ENCODE measurements at places on chromosomes 7 and 10.
A peak's percentile ranks its signal among the peaks of the same experiment; 100 is the strongest.

GRCh38 chr7:13333371-13333770 is 645.9 kb downstream of the ARL4A start:
- DNase-seq: no peak

- no peak for DNase-seq
These were observed 49.6 kb upstream of the CHST15 start for GRCh38 chr10:124142960-124143359.

- DNase-seq: peak; percentile 0
These were observed 139.3 kb downstream of the TWIST1 start for GRCh38 chr7:18978108-18978495.

GRCh38 chr7:73612598-73613269 is 11.6 kb downstream of the MLXIPL start:
- DNase-seq: no peak

DNA sequence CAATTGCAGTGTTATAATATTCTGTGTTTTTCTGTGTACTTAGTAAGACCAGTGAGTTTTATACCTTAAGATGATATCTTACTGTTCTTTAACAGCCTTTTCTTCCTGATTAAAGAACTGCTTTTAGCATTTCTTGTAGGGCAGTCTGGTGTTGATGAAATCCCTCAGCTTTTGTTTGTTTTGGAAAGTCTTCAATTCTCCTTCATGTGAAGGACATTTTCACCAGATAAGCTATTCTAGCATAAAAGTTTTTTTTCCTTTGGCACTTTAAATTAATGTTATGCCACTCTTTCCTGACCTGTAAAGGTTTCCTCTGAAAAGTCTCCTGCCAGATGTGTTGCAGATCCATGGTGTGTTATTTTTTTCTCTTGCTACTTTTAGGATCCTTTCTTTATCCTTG is 1059.8 kb downstream of the LRMDA start:
- DNase-seq: no peak
